ENCODE measurements at places on chromosomes 7 and 10. TPM values are rescaled to one million over a fixed set of nuclear protein-coding genes. Genes with fewer than 3 reads are reported as not detected.

KCNIP2 gene
- 5.7 TPM for total RNA-seq

DNA sequence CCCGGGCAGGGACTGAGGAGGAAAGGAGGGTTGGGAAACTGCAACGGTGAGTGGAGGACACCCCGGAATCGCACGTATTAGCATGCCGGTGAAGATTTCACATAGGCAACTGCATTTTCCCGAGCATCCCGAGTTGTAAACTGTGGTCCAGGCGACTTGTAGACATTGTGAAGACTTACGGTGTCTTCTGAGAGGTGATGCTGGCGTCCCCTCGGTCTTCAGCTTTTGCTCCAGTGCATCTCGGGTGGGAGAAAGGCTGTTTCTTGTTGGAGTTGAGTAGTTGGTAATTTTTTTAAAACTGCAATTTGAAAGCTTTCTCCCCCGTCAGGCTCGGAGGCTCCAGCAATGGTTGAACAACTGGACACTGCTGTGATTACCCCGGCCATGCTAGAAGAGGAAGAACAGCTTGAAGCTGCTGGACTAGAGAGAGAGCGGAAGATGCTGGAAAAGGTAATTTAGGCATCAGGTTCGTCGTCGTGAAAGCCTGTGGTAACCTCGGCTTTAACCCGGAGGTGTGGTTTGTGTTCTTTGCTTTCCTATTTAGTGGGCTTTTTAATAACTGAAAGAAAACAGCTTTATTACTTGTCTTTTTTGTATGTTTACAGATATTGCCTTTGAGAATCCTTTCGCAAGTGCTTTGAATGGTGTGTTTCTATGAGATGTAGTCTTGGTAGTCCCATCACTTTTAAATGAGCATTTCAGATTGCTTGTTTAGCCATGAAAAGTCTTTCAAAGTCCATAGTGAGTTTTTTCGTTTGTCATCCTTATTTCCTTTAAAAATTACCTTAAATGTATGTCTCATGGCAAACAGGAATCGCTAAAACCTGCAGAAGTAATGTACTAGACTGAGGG is 687 bp downstream of the HELLS start:
- peak; percentile 3 for DNase-seq

GRCh38 chr10:47389619-47390018 is 5.5 kb upstream of the ZNF488 start:
- no peak for DNase-seq

YAE1 gene
- total RNA-seq = 27.2 TPM

DNA sequence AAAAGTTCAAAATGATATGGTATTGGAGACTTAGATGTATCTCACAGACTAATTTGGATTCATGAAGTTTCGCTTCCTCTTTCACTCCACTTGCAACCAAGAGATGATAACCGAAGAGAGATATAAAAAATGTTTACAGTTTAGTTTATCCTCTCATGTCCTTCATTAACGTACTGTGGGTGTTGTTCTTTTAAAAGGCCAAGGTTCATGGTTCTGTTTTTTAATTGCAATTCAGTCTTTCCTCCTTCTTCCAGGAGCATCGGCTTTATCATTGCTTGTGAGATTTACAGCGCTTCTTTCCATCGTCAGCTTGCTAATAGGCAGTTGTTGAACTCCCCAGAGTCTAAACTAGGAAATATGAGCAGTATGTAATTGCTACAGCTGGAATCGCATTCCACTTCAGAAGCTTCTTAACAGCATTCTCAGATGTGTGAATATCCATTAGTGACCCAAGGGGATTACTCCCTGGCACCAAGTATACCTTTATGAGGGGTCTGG is 75.9 kb upstream of the HGF start:
- DNase-seq = peak; percentile 1

All from skin of body (tissue), 3 donors.